ENCODE measurements at places on chromosomes 6 and 20.
A peak's percentile ranks its signal among the peaks of the same experiment; 100 is the strongest.

- no peak for DNase-seq
Measured at GRCh38 chr6:151402228-151402627, 10.9 kb upstream of the ZBTB2 start.

GRCh38 chr6:160431226-160431625, 83.0 kb downstream of the SLC22A3 start:
- DNase-seq: no peak

- DNase-seq: no peak
Measured at GRCh38 chr6:138289739-138290138, 71.4 kb upstream of the PBOV1 start.

DNA sequence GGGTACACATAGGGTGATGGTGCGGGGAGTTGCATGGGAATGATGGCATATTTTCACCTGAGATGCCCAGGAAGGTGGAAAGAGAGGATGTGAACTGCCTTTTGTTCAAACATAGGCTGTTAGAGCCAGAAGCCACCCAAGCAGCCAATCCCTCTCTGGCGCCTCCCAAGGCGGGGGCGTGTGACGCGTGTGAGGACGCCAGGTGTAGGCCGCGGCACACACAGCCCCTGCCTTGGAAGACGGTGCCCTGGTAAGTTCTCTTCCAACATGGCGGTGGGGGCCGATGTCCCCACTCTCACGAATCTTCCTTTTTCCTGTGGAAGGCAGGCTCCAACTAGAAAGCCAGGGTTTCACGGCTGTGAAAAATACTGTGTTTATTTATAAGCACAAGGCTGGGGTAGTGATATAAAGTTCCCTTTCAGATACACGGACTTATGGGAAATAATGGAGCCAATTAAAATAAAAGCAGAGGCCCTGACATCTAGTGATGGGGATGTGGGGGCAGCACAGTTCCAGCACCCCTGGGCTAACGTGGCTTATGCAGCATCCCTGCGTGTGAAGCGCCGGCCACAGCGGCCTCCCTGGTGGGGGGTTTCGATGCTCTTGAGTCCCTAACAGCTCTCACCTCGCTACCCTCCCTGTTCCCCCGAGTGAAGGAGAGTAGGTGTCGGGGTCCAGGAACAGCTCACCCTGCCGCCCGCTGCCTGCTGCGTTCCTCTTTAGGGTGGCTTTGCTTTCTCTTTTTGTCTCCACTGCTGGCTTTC, 28.3 kb downstream of the CDH4 start:
- DNase-seq: no peak

GRCh38 chr6:44062771-44063560, 64.3 kb downstream of the MRPL14 start:
- DNase-seq: peak; percentile 78

GRCh38 chr20:63495741-63496595, 2.9 kb downstream of the EEF1A2 start:
- peak; percentile 57 for DNase-seq

GRCh38 chr6:108942556-108943492, 94.6 kb downstream of the ARMC2 start:
- DNase-seq: no peak

- DNase-seq: no peak
Measured at GRCh38 chr20:34566978-34567891, 8.7 kb downstream of the MAP1LC3A start.
